Peyer's patch (tissue), 4 donors: ENCODE measurements at places on chromosomes 11 and 22. TPM values are rescaled to one million over a fixed set of nuclear protein-coding genes. Genes with fewer than 3 reads are reported as not detected.
A peak's percentile ranks its signal among the peaks of the same experiment; 100 is the strongest.

The RASSF7 gene
- 80.9 TPM for total RNA-seq

- no peak for DNase-seq
Measured at GRCh38 chr11:44178381-44178780, 82.9 kb downstream of the EXT2 start.

DNA sequence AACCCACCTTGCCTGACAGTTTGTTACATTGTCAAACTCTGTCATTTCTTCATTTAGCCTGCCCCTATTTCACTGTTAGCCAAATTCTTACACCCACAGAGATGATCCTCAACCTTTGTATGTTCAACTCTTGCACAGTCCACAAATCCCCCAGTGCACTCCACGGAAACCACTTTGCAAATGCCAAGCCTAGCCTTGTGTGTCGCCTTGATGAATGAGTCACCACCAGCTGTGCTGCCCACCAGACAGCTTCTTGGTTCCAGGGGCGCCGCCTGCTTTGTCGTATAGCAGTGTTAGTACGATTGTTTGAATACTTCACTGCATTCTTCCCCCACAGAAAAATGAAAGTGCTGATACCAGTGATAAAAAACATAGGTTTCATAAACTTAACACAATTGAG is 686.3 kb downstream of the NTM start:
- no peak for DNase-seq

The DRD2 gene
- total RNA-seq, result not detected

The NCF4 gene
- 20.6 TPM for total RNA-seq

The UBQLNL gene
- not detected for total RNA-seq

DNA sequence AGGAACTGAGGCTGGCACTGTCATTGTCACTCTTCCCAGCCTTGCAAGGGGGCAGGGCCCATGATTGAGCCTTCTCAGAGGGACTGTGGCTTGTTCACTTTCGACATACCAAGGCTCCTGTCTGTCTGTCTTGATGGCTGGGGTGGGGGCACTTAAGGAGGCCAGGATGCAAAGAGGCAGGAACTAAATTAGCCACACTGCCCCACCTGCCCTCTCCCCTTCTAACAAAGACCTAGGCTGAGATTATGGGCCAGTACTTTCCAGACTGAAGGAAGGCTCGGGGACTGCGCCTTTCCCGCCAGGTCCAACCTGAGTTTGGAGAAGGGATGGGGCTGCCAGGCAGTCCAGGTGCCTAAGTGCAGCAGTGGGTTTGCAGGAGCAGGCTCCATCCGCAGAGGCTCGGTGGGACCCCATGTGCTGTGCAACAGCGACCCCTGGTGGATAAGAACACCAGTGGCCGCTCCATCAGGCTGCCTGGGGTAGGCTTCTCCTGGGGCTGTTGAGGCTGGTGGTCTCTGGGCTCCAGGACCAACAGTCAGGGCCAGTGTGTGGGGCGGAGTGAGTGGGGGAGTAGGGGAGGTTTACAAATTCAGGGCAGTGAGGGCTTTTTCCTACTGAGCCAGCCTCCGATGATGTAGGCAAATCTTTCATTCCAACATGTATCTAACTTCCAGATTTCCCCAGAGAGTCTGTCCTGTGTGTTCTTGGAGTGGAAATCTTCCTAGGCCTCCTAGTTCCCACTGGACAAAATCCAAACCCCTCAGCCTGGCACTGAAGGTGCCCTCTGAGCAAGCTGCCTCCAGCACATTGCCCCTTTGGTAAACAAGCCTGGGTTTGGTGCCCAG is 93.9 kb downstream of the INSC start:
- DNase-seq, result peak; percentile 78

GRCh38 chr22:33357981-33358399 is 299.8 kb upstream of the SYN3 start:
- no peak for DNase-seq

DNA sequence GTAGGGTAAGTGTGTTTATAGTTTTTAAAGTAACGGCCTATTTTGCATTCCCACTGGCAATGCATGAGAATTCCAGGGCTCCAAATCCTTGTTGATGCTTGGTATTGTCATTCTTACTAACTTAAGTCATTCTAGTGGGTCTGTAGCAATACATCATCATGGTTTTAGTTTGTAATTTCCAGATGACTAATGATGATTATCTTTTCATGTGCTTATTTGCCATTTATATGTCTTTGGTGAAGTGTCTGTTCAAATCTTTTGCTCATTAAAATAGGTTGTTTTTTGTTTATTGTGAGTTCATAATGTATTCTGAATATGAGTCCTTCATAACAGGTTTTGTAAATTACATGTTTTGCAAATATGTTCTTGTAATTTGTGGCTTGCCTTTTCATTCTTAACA is 31.2 kb downstream of the MTMR3 start:
- no peak for DNase-seq
